ENCODE measurements at places on chromosomes 2 and 18. TPM values are rescaled to one million over a fixed set of nuclear protein-coding genes. Genes with fewer than 3 reads are reported as not detected.

The CHRND gene
- total RNA-seq: not detected

The TWIST2 gene
- 33.9 TPM for total RNA-seq

The SERPINB3 gene
- not detected for total RNA-seq

The CHRNA1 gene
- total RNA-seq: not detected

The CNGA3 gene
- not detected for total RNA-seq

The ANKRD62 gene
- total RNA-seq: not detected
